ENCODE measurements at places on chromosomes 6 and 20. TPM values are rescaled to one million over a fixed set of nuclear protein-coding genes. Genes with fewer than 3 reads are reported as not detected.
A peak's percentile ranks its signal among the peaks of the same experiment; 100 is the strongest.

The TFAP2D gene
- not detected for total RNA-seq

The SLC29A1 gene
- total RNA-seq: 55.5 TPM

The PDRG1 gene
- total RNA-seq: 15.6 TPM

The ANKRD66 gene
- not detected for total RNA-seq

The MACROD2 gene
- total RNA-seq: 3.2 TPM

The LY6G6F gene
- total RNA-seq: not detected

The HTR1E gene
- total RNA-seq: not detected

The FBXO30 gene
- 14.2 TPM for total RNA-seq

The SYCP2 gene
- total RNA-seq: 0.35 TPM

The EDN3 gene
- not detected for total RNA-seq

The DEFB114 gene
- not detected for total RNA-seq

The ADAT2 gene
- total RNA-seq: 17.6 TPM

The VSX1 gene
- total RNA-seq: not detected

The TCF21 gene
- not detected for total RNA-seq

The MYBL2 gene
- total RNA-seq: 1.8 TPM

GRCh38 chr20:38290829-38291814 is 12.8 kb upstream of the BPI start:
- DNase-seq: no peak

- DNase-seq: peak; percentile 40
Measured at GRCh38 chr6:28258877-28259777, at the start of gene NKAPL. Gene NKAPL (plus strand): TSS chr6:28259297. CDS start chr6:28259372, 75 bp downstream.

GRCh38 chr20:3900187-3900604 is 11.0 kb downstream of the PANK2 start:
- DNase-seq: no peak

DNA sequence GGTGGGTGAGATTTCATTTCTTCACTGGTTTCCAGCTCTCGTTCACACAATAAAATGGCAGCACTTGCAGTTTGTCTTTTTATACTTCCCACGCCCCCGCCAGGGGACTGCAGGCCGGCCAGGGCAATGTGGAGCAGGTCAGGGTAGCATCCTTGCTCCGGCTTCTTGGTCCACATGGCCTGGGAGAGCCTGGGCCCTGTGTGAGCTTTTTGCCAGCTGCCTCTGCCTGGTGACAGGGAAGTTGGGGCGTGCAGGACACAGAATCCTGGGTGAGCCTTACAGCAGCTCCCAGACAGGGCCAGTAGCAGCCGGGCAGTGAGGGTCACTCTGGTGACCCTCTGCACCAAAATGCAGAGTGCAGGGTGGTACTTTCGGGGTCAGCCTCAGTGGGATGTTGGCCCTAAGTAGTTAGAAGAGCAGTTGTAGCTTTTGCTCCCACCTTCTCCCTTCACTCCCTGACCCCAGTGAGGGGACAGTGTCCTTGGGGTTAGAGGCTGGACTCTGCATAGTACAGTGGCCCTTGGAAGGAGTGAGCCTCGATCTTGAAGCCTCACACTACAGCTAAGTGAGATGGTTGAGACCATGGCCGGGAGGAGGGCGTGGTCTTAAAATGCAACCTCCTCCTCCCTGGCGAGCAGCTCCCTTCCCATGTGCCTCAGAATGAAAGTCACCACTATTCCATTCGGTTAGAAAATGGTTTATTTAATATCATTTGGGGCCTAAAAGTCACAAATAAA is 23.8 kb downstream of the PYGB start:
- no peak for DNase-seq

DNA sequence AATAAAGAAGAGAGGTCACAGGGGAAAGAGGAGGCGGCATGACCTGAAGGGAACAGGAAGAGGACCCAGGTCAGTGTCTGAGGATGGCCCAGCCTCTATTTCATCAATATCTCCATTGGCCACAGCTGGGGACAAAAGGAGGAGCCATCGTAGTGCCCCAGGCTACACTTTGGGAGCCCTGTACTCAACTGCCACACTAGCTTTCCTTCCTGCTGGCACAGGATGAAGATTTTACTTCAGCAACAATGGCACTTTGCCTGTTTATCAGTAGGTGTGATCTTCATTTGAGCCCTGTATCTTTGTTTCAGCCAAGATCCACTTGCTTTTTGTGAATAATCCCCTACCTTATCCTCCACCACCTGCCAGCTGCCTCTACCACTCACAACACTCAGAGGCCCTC is 35.4 kb upstream of the RCAN2 start:
- no peak for DNase-seq

GRCh38 chr6:3788408-3789017 is 37.0 kb upstream of the PXDC1 start:
- no peak for DNase-seq

DNA sequence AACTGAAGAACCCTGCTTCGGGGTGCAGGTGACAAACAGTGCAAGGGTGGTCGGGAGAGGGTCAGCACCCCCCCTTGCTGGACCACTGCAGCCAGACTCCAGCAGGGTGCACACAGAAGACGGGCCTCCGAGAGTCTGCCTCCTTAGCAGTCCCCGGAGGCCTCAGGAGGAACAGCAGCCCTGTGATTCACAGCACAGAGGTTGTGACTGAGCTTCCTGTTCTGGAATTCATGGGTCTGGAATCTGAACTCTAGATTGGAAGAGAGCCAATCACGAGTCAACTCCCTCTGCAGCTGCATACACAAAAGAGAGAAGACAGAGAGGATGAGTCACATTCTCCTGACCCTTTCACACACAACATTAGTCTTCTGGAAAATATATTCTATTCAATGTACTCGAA is 249.0 kb upstream of the OPRM1 start:
- peak; percentile 50 for DNase-seq

- no peak for DNase-seq
Measured at GRCh38 chr20:19903168-19903811, 113.9 kb upstream of the NAA20 start.

DNA sequence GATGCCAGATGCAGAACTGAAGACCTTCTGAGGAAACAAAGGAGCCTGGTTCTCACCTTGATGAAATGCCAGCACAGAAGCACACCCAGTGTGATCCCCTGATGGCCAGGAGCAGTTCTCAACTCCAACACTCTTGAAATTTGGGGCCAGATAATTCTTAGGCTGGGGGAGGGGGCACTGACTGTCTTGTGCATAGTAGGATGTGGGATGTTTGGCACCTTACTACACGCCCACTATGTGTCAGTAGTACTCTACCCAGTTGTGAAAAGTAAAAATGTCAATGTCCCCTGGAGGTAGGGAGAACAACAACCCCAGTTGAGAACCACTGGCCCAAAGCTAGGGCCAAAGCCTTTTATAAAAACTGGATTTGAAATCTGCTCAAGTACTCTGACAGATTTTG is 398.3 kb upstream of the ARID1B start:
- no peak for DNase-seq

DNA sequence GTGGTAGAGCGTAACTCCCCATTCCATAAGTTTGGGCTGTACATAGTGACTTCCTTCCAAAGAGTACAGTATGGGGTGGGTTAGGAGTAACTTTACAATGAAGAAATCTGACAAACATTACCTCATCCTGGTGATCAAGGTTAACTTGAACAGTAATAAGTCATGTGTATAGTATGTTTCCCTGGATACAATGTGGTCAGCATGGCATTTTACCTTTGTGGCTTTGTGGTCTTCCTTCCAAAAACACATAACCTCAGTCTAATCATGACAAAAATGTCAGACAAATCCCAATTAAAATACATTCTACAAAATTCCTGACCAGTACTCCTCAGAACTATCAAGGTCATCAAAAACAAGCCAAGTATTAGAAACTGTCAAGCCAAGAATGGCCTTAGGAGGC is 225.1 kb downstream of the UBE3D start:
- DNase-seq: no peak

GRCh38 chr20:32762754-32763201 is 593 bp downstream of the DNMT3B start:
- no peak for DNase-seq

- peak; percentile 73 for DNase-seq
Measured at GRCh38 chr6:79570129-79571029, 33.1 kb upstream of the LCA5 start.

GRCh38 chr6:52160472-52161104 is 25.6 kb upstream of the IL17A start:
- DNase-seq: no peak

DNA sequence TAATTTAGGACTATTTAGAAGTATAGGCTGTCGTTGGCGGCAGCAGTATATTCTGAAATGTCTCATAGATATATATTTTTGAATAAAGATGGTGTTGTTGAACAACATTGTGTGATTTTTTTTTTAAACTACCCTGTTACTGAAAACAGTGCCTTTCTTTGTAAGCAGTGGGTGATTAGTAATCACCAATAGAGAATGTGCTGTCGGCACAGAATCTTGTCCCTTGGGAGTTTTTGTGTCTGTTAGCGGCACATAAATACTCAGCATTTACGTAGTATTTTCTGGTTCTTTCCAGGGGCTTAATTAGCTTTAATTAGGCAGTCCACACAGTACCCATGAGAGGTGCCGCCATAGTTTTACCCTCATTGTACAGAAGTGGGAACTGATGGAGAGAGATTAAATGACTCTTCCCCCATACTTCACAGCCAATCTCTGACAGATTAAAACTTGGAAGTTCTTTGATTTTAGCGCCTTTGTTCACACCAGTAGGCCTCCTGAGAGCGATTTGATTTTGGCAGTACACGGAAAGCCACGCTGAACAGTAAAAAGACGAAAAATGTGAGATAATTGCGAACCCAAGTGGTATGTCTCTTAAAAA is 58.8 kb downstream of the RPRD1B start:
- no peak for DNase-seq

GRCh38 chr6:31172973-31173384 is 2.5 kb upstream of the POU5F1 start:
- DNase-seq: no peak

- DNase-seq: no peak
Measured at GRCh38 chr6:3731700-3732099, 19.8 kb downstream of the PXDC1 start.

DNA sequence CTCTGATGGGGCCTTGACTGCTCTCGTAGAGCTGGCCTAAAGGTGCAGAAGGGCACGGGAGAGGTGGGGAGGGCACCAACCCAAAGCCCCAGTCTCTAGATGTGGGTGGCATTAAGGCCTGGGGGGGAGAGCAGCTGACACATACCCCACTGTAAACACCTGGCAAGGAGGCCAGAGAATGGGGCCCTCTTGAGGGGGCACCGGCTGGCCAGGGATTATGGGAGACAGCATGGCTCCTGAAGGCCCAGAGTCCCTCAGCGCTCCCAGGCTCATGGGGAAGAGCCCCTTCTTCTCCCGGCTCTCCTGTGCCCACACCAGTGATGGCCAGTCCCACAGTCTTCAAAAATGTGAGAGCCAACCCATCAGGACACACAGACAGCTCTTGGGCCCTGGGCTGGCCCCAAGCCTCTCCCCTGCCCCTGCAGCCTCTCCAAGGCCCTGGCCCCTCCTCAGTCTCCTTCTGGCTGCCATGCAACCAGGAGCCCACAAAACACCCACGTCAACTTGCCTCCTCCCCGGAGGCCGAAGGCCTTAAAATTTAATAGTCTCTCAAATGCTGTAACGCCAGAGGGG is 58.2 kb upstream of the FOXP4 start:
- DNase-seq: no peak

- no peak for DNase-seq
Measured at GRCh38 chr6:37109714-37110499, 60.0 kb upstream of the PIM1 start.

DNA sequence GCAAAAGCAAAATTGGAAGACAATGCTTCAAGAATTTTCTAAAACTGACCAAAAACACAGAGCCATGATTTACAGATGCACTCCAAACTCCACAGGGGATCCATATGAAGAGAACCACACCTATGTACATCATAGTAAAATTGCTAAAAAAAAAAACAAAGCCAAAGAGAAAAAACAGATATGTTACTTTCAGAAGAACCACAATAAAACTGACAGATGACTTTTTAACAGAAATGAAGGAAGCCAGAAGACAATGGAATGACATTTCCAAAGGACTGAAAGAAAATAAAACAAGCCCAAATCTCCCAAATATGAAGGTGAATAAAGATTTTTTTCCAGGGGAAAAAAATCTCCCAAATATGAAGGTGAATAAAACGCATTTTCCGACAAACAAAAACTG is 17.5 kb downstream of the TRERF1 start:
- no peak for DNase-seq

DNA sequence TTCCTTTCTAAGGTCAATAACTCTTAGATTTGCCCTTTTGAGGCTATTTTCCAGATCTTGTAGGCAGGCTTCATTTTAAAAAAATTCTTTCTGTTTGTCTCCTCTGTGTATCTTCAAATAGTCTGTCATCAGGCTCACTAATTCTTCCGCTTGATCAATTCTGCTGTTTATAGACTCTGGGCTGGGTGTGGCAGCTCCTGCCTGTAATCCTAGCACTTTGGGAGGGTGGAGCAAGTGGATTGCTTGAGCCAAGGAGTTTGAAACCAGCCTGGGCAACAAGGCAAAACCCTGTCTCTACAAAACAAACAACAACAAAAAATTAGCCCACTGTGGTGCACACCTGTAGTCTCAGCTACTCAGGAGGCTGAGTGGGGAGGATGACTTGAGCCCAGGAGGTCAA is 40.0 kb upstream of the SCP2D1 start:
- no peak for DNase-seq

- DNase-seq: no peak
Measured at GRCh38 chr20:14304472-14304871, 32.9 kb downstream of the FLRT3 start.

GRCh38 chr20:53937339-53937741 is 133.1 kb downstream of the BCAS1 start:
- DNase-seq: no peak

GRCh38 chr20:7866285-7866684 is 74.0 kb downstream of the HAO1 start:
- DNase-seq: no peak

DNA sequence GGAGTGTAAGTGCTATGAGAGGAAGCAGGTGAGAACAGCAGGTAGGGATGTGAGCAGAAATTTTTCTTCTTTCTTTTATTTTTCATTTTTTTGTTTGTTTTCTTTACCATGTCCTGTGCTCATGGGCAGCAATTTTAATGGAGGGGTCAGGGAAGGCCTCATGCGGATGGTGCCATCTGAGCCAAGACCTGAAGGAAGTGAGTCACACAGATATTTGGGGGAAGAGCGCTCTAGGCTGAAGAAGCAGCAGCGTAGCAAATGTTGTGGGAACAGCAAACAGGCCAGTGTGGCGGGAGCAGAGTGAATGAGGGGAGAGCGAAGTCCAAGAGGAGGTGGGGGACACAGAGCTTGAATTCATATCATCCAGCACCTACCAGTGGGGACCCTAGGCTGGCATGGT is 12.7 kb downstream of the SPDEF start:
- DNase-seq: no peak

GRCh38 chr6:166836785-166837718 is 119.3 kb downstream of the RNASET2 start:
- DNase-seq: no peak

DNA sequence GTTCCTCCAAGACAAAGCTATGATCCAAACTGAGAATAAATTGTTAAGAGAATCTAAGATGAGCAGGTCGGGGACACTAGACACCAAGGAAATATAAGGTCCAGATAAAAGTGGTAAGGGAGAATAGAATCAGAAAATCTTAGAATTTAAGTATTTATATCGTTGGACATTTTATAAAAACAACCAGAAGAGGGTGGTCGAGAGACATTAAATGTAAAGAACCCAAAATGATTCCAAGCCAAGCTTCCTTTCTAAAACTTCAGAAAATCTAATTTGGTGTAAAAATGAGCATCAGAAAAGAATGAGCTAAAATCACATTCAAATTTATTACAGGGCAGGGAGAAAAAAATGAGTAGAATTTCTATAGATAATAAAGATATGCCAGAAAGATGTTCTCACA is 97.8 kb upstream of the OGFRL1 start:
- DNase-seq: peak; percentile 5

- DNase-seq: no peak
Measured at GRCh38 chr6:7473805-7474719, 67.4 kb upstream of the DSP start.
